ENCODE measurements at places on chromosomes 6 and 20.

GRCh38 chr6:108166664-108167448 is 1.0 kb downstream of the NR2E1 start:
- DNase-seq: no peak
- no peaks in the 10 kb centered on the region for H3K36me3 ChIP-seq
- H3K4me3 ChIP-seq: no peak overlapping the region

DNA sequence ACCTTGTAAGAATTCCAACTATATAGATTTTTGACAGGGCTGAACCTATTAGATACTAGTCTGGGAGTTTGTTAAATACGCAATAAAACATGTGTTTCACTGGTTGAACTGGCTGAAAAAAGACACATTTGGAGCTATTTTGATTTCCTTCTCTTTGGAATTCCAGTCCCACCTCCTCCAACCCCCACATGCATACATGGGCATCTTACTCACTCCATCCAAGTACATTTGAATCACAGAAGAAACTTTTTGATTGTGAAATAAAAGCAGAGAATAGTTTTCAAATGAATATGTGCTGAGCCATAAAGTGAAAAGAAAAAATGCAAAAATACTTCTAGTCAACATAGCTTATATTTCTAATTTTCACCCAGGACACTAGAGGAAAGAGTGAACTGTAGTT is 33.9 kb upstream of the STXBP5 start:
- no peaks in the 10 kb centered on the region for H3K27me3 ChIP-seq
- DNase-seq: no peak
- H3K4me1 ChIP-seq: no peaks in the 10 kb centered on the region
- H3K36me3 ChIP-seq: no peaks in the 10 kb centered on the region
- no peak overlapping the region for H3K27ac ChIP-seq
- H3K4me3 ChIP-seq: no peak overlapping the region

- H3K27me3 ChIP-seq: peaks cover 1% of the 10 kb centered on the region
- H3K36me3 ChIP-seq: no peaks in the 10 kb centered on the region
- H3K27ac ChIP-seq: no peak overlapping the region
- H3K4me1 ChIP-seq: no peaks in the 10 kb centered on the region
- DNase-seq: no peak
- no peak overlapping the region for H3K4me3 ChIP-seq
Observed at GRCh38 chr6:25832670-25833069, 818 bp upstream of the SLC17A1 start.

GRCh38 chr6:109236115-109237076 is 141.1 kb downstream of the CEP57L1 start:
- H3K4me3 ChIP-seq: no peak overlapping the region
- no peaks in the 10 kb centered on the region for H3K4me1 ChIP-seq
- no peaks in the 10 kb centered on the region for H3K27me3 ChIP-seq
- no peak for DNase-seq

DNA sequence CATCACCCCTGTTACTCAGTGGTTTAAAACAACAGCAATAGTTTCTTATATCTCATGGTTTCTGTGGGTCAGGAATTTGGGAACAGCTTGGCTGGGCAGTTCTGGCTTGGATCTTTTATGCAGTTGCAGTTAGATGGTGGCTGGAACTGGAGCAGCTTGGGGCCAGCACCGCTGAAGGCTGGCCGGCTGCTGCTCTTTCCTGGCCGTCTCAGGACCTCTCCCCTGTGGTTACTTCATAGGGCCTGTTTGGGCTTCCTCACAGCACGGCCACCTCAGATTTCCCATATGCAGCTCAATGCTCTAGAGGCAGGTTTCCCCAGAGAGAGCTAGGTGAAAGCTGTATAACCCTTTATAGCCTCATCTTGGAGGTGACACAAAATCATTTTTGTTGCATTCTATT is 15.6 kb downstream of the PKIG start:
- H3K4me1 ChIP-seq: peaks cover 12% of the 10 kb centered on the region
- no peaks in the 10 kb centered on the region for H3K36me3 ChIP-seq
- H3K27ac ChIP-seq: peak overlapping the region; percentile 44
- no peak overlapping the region for H3K4me3 ChIP-seq
- H3K27me3 ChIP-seq: no peaks in the 10 kb centered on the region

DNA sequence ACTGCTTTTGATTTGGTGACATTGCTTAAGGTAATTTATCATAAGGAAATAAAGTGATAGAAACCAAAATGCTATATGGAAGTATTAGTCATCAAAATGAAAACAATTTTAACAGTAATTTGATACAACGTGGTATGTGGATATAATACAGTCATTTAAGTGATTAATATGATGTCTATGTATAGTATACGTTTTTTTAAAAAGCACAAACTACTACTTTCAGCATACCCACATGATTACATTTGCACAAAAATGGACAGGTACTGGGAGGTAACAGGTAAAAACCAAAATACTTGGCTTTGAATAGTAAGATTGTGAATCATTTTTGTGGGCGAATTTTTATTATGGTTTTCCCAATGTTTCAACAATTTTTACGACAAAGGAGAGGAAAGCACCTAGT is 97.6 kb downstream of the OGFRL1 start:
- no peak for DNase-seq
- H3K4me3 ChIP-seq: no peak overlapping the region
- H3K27me3 ChIP-seq: no peaks in the 10 kb centered on the region
- no peaks in the 10 kb centered on the region for H3K4me1 ChIP-seq
- no peaks in the 10 kb centered on the region for H3K36me3 ChIP-seq

GRCh38 chr20:63737945-63738686 is 1.5 kb upstream of the SLC2A4RG start:
- peaks cover 29% of the 10 kb centered on the region for H3K4me1 ChIP-seq
- H3K36me3 ChIP-seq: no peaks in the 10 kb centered on the region
- H3K4me3 ChIP-seq: peak overlapping the region; percentile 99
- peak; percentile 43 for DNase-seq

- H3K27me3 ChIP-seq: no peaks in the 10 kb centered on the region
- H3K4me1 ChIP-seq: no peaks in the 10 kb centered on the region
- H3K27ac ChIP-seq: no peak overlapping the region
Observed at GRCh38 chr6:53854843-53855567, 60.2 kb downstream of the LRRC1 start.

DNA sequence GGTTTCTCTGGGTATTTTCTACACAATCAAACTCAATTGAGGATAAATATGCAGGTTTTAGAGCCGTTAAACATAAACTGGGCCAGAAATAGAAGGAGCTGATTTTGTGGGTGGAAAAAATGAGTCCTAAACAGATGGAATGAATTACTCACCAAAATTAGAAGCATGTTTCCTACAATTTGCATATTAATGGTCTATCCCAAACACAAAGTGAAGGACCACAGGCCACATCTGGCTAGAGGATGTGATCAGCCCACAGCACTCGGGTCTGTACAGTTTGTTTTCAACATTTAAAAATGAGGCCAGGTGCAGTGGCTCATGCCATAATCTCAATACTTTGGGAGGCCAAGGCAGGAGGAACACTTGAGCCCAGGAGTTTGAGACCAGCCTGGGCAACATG is 296.3 kb downstream of the PREX1 start:
- no peaks in the 10 kb centered on the region for H3K36me3 ChIP-seq
- H3K4me3 ChIP-seq: no peak overlapping the region
- no peak for DNase-seq
- no peak overlapping the region for H3K27ac ChIP-seq
- H3K4me1 ChIP-seq: no peaks in the 10 kb centered on the region
- H3K27me3 ChIP-seq: no peaks in the 10 kb centered on the region

DNA sequence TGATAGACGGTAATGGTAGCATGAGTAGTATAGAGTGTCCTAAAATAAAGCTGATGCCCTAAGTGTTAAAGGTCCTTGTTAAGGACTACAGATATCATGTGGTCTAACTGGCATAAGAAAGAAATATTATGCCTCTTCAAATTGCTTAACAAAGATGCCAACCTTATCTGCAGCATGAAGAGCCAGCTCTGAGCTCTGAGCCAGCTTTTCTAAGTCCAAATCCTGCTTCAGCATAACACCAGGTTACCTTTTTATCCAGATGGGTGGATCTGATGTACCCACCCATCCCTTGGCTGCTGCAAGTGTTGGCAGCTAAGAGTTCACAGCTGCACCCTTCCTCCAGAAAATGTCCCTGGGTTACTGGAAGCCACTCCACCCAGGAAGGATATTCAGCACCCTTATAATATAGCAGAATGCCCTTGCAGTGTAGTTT is 83.8 kb downstream of the TENT5A start:
- no peaks in the 10 kb centered on the region for H3K4me1 ChIP-seq
- H3K4me3 ChIP-seq: no peak overlapping the region
- no peaks in the 10 kb centered on the region for H3K36me3 ChIP-seq

- DNase-seq: no peak
- no peak overlapping the region for H3K4me3 ChIP-seq
- H3K4me1 ChIP-seq: no peaks in the 10 kb centered on the region
- H3K27me3 ChIP-seq: no peaks in the 10 kb centered on the region
- H3K27ac ChIP-seq: no peak overlapping the region
- H3K36me3 ChIP-seq: no peaks in the 10 kb centered on the region
Observed at GRCh38 chr6:4342407-4343137, 207.2 kb upstream of the ECI2 start.

- peaks cover 25% of the 10 kb centered on the region for H3K36me3 ChIP-seq
- no peak overlapping the region for H3K27ac ChIP-seq
- no peak for DNase-seq
Observed at GRCh38 chr20:46683939-46684750, 5.1 kb downstream of the TP53RK start.

GRCh38 chr6:96852605-96853004 is 15.3 kb upstream of the GPR63 start:
- H3K27me3 ChIP-seq: no peaks in the 10 kb centered on the region
- H3K4me1 ChIP-seq: no peaks in the 10 kb centered on the region
- no peak for DNase-seq
- no peak overlapping the region for H3K4me3 ChIP-seq

- H3K4me1 ChIP-seq: peaks cover 54% of the 10 kb centered on the region
- peak; percentile 58 for DNase-seq
- H3K36me3 ChIP-seq: no peaks in the 10 kb centered on the region
- no peaks in the 10 kb centered on the region for H3K27me3 ChIP-seq
Observed at GRCh38 chr6:33696548-33697518, 14.7 kb downstream of the UQCC2 start.

GRCh38 chr6:93721386-93722048 is 302.2 kb upstream of the EPHA7 start:
- no peak overlapping the region for H3K4me3 ChIP-seq
- H3K36me3 ChIP-seq: no peaks in the 10 kb centered on the region
- no peaks in the 10 kb centered on the region for H3K27me3 ChIP-seq
- H3K4me1 ChIP-seq: no peaks in the 10 kb centered on the region
- no peak overlapping the region for H3K27ac ChIP-seq

- no peak overlapping the region for H3K27ac ChIP-seq
- no peak overlapping the region for H3K4me3 ChIP-seq
- no peaks in the 10 kb centered on the region for H3K36me3 ChIP-seq
- no peaks in the 10 kb centered on the region for H3K4me1 ChIP-seq
- no peak for DNase-seq
- no peaks in the 10 kb centered on the region for H3K27me3 ChIP-seq
Observed at GRCh38 chr6:127146932-127147331, 28.5 kb downstream of the RSPO3 start.

GRCh38 chr6:45645302-45645701 is 267.6 kb upstream of the SUPT3H start:
- H3K36me3 ChIP-seq: no peaks in the 10 kb centered on the region
- no peak overlapping the region for H3K4me3 ChIP-seq
- no peak overlapping the region for H3K27ac ChIP-seq
- no peaks in the 10 kb centered on the region for H3K27me3 ChIP-seq
- no peaks in the 10 kb centered on the region for H3K4me1 ChIP-seq

DNA sequence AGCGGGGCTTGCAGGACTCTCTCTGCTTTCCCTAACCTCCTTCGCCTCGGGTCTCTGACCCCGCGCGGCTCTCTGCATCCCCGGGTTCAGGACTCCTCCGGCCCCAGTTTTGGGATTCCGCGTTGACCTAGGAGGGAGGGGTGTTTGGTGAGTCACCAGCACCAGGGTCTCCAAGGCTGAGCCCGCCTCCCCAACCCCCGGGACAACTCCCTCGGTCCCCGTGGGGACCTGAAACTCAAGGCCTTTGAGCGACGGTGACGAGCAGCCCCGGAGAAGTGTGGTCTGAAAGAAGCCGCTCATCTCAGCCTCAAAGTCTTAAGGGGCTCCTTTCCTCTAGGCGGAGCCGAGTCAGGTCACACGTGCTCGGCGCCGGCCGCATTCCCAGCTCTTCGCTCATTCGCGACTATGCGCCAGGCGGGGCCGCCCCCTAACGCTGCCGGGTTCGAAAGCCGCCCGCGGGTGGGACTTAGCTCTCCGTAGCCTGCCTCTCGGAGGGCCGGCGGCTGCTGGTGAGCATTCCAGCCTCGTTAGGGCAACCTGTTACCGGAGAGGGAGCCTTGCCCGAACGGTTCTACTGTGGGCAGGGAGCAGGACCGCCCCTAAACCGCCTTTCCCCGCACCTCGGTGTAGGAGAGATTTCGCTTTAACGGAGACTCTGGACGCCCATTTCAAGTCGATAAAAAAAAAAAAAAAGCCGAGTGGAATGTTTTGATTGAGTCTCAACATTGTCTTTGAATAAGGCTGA is 3.0 kb upstream of the PRDM13 start:
- H3K27ac ChIP-seq: no peak overlapping the region
- peaks cover 28% of the 10 kb centered on the region for H3K4me1 ChIP-seq
- DNase-seq: no peak
- peak overlapping the region; percentile 40 for H3K4me3 ChIP-seq

DNA sequence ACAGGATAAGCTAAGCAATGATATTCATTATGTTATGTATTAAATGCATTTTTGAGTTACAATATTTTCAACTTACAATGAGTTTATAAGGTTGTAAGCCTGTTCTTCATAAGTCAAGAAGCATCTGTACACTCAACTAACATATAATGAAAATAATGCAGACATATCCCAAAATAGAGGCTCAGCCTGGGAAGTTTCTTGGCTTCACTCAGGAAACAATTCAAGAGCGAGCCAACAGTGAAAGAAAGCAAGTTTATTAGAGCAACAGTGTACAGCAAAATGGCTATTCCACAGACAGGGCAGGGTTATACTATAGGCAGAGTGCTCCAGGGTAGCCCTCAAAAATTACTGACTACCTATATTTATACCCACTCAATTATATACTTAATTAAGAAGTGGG is 1581.8 kb downstream of the HACE1 start:
- no peak for DNase-seq
- H3K4me1 ChIP-seq: no peaks in the 10 kb centered on the region
- no peak overlapping the region for H3K27ac ChIP-seq
- H3K36me3 ChIP-seq: no peaks in the 10 kb centered on the region
- H3K4me3 ChIP-seq: no peak overlapping the region
- H3K27me3 ChIP-seq: no peaks in the 10 kb centered on the region

DNA sequence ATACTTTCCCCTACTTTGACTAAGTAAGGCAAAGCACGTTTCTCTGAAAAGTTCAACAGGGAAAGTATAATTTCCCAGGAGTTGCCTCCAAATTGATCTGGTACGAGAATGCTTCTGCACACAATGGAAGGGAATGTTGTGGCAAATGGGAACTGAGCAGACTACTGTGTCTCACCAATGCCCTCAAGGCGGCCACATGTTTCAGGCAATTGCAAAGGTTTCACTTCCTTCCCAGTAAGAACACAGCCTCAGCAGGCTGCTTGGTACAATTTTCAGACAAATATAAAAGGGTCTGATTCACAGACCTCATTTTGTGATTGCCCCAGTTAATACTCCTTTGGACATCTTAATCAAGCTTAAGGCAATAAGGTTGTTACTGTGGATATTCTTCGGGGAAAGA is 71.2 kb downstream of the KIAA0319 start:
- H3K27ac ChIP-seq: no peak overlapping the region
- H3K27me3 ChIP-seq: no peaks in the 10 kb centered on the region
- H3K36me3 ChIP-seq: no peaks in the 10 kb centered on the region
- H3K4me1 ChIP-seq: no peaks in the 10 kb centered on the region

- no peaks in the 10 kb centered on the region for H3K36me3 ChIP-seq
- peaks cover 44% of the 10 kb centered on the region for H3K27me3 ChIP-seq
- peaks cover 40% of the 10 kb centered on the region for H3K4me1 ChIP-seq
- H3K27ac ChIP-seq: no peak overlapping the region
Observed at GRCh38 chr6:113858480-113859348, 1.6 kb downstream of the MARCKS start.

- H3K4me3 ChIP-seq: no peak overlapping the region
- H3K4me1 ChIP-seq: peaks cover 4% of the 10 kb centered on the region
- H3K27me3 ChIP-seq: no peaks in the 10 kb centered on the region
- H3K27ac ChIP-seq: no peak overlapping the region
- H3K36me3 ChIP-seq: peaks cover 6% of the 10 kb centered on the region
Observed at GRCh38 chr20:50903353-50904051, 27.7 kb downstream of the ADNP start.

Measured in naive thymus-derived CD4-positive, alpha-beta T cell (primary cell).